BE2C (cell line): ENCODE measurements at places on chromosomes 1 and 21.
A peak's percentile ranks its signal among the peaks of the same experiment; 100 is the strongest.

DNA sequence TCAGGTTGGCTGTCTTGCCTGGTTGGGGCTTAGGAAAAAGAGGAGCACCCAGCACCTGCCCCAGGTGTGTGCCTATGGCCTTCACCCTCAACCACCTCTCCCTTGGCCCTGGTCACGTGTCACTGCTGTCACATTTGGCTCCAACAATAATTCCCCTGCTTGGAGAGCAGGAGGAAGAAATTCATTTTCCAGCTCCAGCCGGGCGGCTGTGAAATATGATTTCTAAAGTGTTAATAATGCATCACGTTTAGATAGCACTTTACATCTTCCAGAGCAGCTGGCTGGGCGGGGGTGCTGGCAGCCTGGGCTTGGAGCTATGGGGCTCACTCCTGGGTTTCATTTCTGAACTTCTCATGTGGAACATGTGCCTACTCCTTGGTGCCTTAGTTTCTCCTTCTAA is 63.1 kb downstream of the KIRREL1 start:
- no peak for DNase-seq

DNA sequence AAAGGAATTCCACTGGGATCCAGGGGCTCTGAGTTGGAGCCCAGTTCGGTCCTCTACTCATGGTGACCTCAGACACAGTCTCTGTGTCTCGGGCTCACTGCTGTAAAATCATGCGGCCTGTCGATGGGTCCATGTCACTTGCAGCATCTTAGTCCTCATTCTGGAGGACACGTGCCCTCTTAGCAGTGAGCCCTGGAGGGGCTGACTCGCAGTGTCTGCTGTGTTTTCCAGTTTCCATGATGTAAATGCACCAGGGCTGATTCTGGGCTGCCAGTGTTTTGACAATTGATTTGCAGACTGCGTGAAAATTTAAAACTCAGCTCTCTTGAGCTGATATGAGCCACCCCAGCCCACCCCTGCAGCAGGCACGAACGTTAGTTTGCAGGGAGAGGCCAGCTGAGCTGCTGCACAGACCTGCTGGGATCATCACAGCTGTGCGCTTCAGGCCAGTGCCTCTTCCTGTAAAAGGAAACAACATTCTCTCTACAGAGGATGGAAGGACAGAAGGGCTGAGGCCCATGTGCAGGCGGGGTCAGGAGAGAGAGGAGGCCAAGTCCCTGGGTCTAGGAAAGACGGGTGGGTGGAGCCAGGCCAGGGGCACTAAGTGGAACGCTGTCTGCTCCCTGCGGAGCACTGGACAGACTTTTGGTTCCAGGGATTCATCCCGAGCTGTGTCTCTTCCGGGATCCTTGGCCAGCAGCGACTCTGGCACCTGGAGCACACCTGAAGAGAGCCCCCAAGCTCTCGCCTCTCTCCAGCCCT is 42.6 kb downstream of the RSPH1 start:
- DNase-seq, result peak; percentile 4

GRCh38 chr21:14572204-14572780 is 26.2 kb upstream of the SAMSN1 start:
- DNase-seq, result no peak

DNA sequence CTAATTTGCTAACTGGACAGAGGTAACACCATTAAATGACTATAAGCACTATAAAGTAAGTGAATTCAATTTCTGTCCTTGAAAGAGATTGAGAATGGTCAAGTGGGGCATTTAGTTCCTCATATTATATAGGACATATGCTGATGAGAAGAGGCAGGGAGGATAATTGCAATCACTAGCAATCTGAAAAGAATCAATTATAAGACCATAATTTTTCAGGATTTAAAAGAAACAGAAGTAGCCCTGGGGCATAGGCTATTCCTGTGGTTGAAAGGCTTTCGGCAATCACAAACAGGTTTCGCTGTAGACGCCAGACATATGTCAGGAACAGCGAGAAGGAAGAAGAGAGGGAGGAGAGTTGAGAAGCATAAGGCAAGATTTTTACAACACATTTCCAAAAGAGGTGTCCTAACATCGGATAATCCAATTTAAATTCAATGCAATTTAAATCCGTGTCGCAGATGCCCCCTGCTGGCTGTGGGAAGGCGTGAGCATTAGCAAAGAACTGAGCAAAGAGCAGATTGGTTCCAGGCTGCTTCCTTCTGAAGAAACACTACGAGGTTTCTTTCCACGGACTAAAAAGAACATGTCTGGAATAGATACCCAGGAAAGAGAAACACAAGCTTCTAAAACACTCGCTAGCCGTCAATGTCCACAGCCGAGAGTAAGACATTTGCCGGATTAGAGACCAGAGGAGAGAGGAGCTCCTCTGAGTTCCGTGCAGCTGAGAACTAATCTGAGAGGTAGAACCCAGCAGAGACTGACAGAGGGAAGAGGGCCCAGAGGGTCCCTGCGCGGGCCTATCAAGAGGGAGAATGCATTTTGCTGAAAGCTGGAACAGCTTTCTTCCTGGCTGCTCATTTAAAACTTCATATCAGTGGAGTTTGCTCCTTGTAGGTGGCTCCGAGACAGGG is 27.9 kb downstream of the RGS5 start:
- peak; percentile 78 for DNase-seq

GRCh38 chr1:182795563-182796228 is 6.1 kb downstream of the NPL start:
- DNase-seq, result no peak

- no peak for DNase-seq
Measured at GRCh38 chr1:82223091-82223490, 422.4 kb downstream of the ADGRL2 start.

DNA sequence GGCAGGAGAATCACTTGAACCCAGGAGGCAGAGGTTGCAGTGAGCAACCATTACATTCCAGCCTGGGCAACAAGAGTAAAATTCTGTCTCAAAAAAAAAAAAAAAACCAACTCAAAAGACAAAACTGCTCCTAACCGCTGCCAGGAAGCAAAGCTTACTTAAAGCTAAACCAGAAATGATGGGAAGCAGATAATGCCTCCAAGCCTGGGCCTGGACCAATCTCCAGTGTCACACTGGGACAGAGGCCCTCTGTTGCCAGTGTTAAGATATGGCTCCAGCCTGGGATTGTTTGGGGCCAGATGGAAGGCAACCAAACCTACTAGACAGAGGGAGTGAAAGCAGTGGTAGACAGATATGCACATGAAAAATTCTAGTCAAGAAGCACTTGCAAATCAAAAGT is 36.9 kb downstream of the NSL1 start:
- DNase-seq, result peak; percentile 64

- no peak for DNase-seq
Measured at GRCh38 chr1:234745276-234745675, 135.3 kb upstream of the IRF2BP2 start.

- no peak for DNase-seq
Measured at GRCh38 chr1:241542199-241542907, 10.2 kb downstream of the KMO start.

GRCh38 chr1:39326836-39327235 is 122.3 kb downstream of the MACF1 start:
- DNase-seq, result no peak

- DNase-seq, result no peak
Measured at GRCh38 chr1:197178998-197179397, 32.5 kb upstream of the ASPM start.

- no peak for DNase-seq
Measured at GRCh38 chr1:234148816-234149215, 224.4 kb upstream of the COA6 start.

- DNase-seq, result no peak
Measured at GRCh38 chr1:33322109-33322508, 1.2 kb upstream of the A3GALT2 start.

- DNase-seq, result no peak
Measured at GRCh38 chr1:153506831-153507413, 28.9 kb downstream of the S100A6 start.

GRCh38 chr1:25799935-25800702 is at the start of gene SELENON:
TSS of gene SELENON (plus strand) at chr1:25800193. CDS start at chr1:25800231, 38 bp downstream.
- peak; percentile 59 for DNase-seq

GRCh38 chr1:214557952-214558735 is 6.7 kb upstream of the PTPN14 start:
- DNase-seq, result no peak

- DNase-seq, result no peak
Measured at GRCh38 chr1:110283677-110284076, 55.5 kb upstream of the RBM15 start.

- no peak for DNase-seq
Measured at GRCh38 chr1:29223521-29223920, 7.2 kb downstream of the MECR start.

- no peak for DNase-seq
Measured at GRCh38 chr1:85584923-85585322, 4.4 kb downstream of the CCN1 start.

DNA sequence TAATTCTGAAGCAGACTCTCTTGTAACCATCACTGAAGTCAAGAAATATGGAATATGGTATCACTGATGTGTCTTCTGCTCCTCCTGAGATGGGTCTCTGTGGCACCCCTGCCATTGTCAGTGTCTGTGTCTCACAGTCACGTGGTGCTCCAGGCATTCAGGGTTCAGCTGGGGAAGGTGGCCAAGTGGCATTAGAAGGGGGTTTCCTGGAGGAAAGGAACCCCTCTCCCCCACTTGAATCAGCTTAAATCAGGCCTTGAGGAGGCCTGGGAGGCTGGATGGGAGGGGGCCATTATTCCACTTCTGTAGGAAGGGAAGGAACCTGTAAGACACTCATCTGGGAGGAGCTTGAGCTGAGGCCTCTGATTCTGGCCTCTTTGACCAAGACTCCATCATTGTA is 20.5 kb downstream of the CYP4B1 start:
- DNase-seq, result no peak

DNA sequence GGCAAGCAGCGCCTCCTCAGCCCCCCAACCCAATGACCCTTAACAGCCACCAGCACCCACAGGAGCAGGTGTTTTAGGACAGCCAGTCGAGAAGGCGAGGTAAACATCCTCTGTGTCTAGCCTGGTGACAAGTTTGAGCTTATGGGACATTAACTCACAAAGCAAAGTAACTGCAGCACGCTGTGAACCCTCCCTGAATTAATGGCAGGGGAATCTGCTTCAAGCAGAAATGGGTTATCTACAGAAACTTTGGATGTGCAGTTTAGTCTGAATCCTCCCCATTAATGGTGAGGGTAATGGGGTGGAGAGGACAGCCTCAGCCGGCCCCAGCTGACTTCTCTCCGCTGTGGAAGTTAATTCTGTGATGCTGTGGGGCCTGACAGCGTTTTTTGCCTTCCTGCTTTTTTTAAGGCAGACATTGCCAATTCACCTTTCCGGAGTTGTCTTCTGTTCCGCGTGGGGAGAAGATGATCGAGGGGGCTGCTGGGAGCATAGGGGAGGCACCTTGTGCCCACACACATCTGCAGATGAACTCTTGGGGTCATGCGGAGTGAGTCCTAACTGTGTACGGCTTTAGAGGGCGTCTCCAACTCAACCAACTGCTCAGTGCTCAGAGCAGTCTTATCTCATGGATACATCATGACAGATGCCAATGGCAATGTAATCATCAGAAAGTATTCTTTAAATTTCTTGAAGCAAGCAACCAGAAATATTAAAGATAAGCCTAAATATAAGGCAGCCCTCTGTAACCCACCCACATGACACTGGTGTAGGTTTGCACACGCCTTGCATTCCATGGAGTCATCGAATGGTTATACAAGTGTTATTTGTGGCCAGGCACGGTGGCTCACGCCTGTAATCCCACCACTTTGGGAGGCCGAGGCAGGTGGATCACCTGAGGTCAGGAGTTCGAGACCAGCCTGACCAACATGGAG is 41.0 kb downstream of the POFUT2 start:
- DNase-seq, result no peak

DNA sequence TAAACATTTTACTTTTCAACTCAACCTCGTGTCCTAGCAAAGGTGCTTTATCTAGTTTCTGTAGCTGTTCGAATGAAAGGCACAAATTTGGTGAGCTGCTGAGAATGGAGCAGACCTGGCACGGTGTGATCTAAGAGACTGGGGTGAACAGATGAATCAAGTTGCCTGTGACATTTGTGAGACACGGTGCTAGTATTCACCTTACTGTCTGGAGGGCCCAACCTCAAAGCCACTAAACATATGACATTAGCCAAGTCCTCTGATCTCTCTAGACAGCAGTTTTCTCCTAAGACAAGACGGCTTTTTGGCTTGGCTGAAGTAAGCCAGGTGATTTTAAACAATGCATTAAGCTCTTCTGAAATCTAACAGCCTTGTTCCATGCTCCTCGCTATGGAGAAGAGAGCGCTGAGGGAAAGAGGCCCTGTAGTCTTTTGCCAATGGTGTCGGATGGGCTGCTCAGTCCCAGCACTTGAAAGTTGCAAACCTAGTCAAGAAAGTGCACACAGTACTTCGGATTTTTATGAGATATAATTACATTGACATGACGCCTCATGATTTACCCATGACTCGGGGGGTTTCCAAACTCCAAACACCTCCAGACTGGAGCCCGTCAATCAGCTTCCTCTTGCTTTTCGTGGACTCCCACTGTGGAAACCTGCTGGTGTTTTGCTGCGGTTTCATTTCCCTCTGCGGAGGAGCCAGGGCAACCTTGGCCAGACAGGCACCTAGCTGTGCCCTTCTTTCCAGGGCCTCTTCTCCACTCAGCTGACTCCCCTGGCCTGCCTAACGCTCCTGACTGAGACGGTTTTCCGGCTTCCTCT is 794 bp upstream of the TOR3A start:
- DNase-seq, result no peak

GRCh38 chr1:63828322-63829044 is 54.7 kb downstream of the ROR1 start:
- DNase-seq, result no peak

DNA sequence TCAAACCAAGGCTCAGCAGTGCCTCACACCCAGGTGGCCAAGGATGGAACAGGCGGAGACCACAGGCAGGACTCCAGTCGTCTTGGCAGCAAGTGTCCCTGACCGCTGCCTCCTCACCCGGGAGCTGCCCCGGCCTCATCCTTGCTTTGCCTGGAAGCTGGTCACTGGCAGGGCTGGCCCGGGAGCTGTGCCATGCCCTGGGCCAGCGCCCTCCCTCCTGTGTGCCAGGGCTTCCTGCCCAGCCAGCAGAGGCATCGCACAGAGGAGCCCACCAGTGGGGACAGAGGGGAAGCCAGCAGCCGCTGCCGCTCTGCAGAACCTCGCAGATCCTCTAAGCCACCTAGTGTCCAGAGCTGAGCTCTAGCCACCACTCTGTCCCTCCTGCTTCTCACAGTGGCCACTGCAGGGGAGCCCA is 7.8 kb downstream of the CASZ1 start:
- DNase-seq, result peak; percentile 48

DNA sequence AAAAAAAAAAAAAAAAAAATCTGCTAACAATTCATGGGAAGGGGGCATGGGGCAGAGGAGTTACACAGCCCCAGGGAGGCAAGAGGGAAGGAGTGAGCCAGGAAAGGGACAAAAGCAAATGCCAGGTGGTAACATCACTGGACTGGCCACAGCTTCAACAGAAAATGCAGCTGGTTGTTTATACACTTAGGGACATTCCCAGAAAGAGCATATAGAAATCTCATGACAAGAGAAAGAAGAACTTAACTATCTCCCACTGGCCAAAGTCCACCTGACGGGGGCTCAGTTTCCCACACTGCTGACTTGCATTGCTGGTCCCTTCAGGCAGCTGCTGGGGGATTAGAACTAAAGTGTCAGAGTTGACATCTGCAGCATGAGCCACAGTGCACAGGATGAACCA is 14.8 kb downstream of the IL12RB2 start:
- DNase-seq, result no peak
